ENCODE measurements at places on chromosomes 5 and 9.

GRCh38 chr5:14424011-14424685 lies 157.4 kb upstream of the OTULINL start:
- DNase-seq: no peak

GRCh38 chr5:32508806-32509805 lies 64.6 kb upstream of the ZFR start:
- no peak for DNase-seq

GRCh38 chr5:119336262-119336661 lies 19.6 kb upstream of the TNFAIP8 start:
- DNase-seq: no peak

DNA sequence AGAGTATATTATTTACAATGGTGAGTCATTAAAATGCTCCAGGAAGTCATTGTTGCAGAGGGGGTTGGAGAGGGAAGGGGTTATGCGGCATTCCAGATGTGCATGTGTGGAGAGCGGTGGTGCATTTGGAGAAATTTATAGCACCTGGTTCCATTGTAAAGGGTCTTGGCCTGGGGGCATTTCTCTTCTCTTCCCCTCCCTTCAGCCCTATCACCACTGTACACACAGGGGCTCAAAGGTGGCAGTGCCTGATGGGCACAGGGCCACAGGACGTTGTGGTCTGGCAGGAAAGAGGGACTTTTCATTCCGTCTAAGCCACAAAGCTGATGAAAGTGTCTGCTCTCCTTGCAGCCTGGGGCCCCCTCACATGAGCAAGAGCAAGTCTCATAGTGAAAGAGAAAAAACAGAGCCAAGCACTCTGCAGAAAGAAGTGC lies 442.4 kb upstream of the ZNF462 start:
- peak; percentile 58 for DNase-seq

DNA sequence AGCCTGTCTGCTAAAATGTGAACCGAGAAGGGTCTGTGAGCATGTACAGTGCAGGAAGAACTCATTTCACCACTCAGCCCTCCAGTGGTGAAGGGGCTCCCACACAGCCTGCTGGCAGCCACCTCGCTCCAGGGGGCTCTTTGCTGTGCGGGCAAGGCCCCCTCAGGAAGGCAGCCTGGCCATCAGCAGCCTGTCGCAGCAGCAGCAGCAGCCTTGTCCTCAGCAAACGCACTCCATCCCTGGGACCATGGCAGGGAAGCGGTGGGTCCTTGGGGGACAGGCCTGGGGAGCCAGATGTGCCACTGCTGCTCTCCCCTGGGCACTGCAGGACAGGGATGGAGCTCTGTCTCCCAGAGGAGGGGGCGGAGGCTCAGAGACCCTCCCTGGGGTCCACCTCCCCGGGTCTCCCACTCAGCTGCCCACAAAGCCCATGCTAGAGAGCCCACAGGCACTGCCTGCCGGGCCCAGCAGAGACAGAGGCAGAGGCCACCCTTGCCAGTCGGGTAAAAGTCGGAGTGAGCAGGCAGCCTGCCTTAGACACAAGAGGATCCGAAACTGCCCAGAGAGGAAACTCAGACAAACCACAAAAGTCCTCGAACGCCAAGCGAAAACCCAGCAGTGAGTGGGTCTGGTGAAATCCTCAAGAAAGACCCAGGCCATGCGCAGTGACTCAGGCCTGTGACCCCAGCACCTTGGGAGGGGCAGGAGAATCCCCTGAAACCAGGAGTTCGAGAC lies 8.0 kb downstream of the BRD3 start:
- no peak for DNase-seq
